ENCODE measurements at places on chromosomes 4 and X. TPM values are rescaled to one million over a fixed set of nuclear protein-coding genes. Genes with fewer than 3 reads are reported as not detected.

DNA sequence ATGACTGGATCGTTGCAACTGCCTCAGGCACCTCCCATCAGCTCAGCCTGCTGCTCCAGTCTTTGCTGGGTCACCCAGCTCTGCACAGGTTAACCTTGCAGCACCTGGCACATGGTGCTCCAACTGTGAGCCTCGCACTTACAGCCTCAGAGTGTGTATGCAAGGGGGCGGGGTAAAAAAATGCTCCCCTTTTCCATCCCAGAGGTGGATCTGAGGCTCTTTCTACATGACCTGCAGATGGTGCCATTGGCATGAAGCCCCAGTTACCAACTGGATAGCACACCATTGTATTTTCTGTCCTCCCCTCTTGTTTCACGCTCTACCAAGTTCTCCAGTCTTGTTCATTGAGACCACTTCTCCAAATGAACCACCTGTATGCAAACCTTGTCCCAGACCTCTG, 46.2 kb upstream of the TRPC3 start:
- DNase-seq = no peak

DNA sequence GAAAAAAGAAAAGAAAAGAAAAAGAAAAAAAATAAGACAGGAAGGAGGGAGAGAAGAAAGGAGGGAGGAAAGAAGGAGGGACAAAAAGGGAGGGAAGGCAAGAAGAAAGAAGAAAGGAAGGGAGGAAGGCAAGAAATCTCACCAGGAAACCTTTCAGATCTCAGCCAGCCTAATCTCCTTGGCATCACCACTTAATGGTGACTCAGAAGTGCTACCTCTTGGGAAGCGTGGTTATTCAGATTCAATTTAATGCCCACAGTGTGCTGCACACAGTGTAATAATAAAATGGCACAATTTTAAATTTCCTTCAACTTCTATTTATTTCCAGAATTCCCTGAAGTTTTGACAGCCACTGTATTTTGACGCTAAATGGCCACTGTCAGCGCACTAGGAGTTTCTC, 50.3 kb downstream of the DKK2 start:
- no peak for DNase-seq

GRCh38 chrX:139141370-139141769, 389.2 kb upstream of the F9 start:
- DNase-seq = no peak

GRCh38 chrX:155070038-155070437, 898 bp downstream of the CMC4 start:
- no peak for DNase-seq

GRCh38 chrX:100409610-100410590, at the start of gene PCDH19:
PCDH19 (minus strand) TSS chrX:100410273; CDS start chrX:100408597, 1,676 bp downstream.
- no peak for DNase-seq

DNA sequence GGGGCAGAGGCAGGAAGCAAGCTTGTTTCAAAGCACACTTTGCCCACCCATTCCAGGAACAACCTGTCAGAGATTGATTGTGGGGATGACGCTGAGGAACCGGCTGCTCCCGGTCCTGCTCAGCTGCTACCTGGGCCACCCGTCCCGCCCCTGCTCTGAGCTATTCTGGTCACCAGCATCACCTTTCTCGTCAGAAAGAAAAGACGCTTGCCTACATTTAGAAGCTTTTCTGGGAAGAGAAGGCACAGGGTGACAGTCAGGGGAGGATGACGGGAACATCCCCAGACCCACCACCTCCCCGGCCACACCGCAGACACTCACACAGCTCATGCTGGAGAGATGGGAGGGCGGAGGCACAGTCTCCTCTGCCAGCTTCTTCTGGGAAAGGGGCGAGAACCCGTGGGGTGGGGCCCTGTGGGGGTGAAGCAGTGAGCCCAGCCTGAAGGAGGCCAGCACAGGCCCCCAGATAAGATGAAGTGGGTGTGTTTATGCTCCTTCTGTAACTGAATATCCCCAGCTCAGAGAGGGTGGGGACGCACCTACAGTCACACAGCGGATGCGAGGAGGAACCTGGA, 81.8 kb downstream of the CPZ start:
- DNase-seq = no peak

The HDAC8 gene
- 51.5 TPM for total RNA-seq

The PLK4 gene
- 2.3 TPM for total RNA-seq

The GABRG1 gene
- total RNA-seq = not detected

DNA sequence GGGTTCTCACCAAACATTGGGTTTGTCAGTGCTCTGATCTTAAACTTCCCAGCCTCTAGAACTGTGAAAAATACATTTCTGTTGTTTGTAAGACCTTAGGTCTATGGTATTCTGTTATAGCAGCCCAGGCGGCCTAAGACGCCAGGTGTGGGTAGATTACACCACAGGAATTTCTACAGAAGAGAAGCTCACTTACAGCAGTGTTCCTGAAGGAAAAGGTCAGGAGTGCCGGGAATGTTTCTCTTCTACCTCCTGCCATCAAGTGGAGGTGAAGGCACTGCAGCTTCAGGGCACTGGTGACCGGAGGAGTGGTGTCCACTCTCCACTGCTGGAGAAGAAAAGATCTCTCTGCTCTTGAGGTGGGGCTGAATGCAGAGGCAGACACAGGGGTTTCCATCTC, 45.7 kb downstream of the FHDC1 start:
- no peak for DNase-seq

GRCh38 chr4:89434364-89434988, 126.9 kb upstream of the GPRIN3 start:
- no peak for DNase-seq

The CD40LG gene
- total RNA-seq = 0.29 TPM

- no peak for DNase-seq
Observed at GRCh38 chr4:17807446-17807845, 3.1 kb downstream of the DCAF16 start.

The CHST7 gene
- total RNA-seq = 81.6 TPM

The TMEM150C gene
- 38.3 TPM for total RNA-seq

The ZAR1 gene
- total RNA-seq = 0.32 TPM
